ENCODE measurements at places on chromosomes 16 and 17.

DNA sequence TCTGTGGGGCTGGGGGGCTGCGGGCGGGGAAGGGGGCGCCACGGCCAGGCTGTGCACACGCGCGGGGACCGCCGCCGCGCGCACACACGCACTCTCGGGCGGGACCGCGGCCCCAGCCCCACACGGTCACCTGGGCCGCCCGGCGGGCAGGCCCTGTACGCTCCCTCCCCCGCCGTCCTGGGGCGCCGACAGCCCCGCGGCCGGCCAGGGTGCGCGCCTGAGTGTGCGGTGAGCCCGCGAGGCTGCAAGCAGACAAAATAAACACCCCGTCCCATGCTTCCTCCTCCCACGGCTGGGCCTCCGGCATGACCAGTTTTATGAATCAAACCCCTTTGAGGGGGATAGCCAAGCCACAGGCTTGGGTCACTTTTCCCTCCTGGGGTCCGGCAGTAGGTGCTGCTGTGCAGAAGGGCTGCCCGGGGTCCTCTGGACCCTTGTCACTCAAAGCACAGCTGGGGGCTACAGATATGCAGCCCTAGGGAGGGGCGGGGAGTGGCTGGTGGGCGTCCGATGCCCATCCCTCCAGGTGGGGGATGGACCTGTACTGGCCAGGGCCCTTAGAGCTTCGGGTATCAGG, 441 bp downstream of the VASN start:
- no peak for DNase-seq

GRCh38 chr17:68749349-68750207, 148.4 kb upstream of the FAM20A start:
- DNase-seq: no peak

- DNase-seq: no peak
Observed at GRCh38 chr17:2188971-2189630, 114.5 kb downstream of the SMG6 start.

- no peak for DNase-seq
Observed at GRCh38 chr17:10171581-10171981, 26.8 kb downstream of the GAS7 start.

GRCh38 chr17:66573078-66573477, 261.8 kb upstream of the CACNG5 start:
- DNase-seq: no peak

Measured in HS-5 (cell line).